Gastroesophageal sphincter (tissue), 4 donors: ENCODE measurements at places on chromosomes 1 and 21.
A peak's percentile ranks its signal among the peaks of the same experiment; 100 is the strongest.

DNA sequence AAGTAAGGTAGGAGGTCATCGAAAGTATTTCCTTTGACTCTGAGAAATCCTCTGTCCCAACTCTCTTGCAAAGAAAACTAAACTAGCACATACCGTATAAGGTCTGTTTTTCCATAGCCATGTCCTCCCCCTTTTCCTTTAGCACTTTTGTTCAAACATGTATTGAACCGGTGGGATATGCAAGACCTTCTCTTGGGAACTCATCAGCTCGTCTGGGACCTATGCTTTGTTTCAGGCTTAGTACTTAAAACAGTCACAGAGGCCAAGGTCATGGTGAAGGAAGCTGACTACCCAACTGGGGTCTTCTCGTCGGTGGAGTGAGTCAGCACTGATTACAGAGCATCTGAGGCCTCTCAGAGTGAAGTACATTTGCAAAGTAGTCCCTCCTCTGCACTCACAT, 185.0 kb downstream of the ZBTB18 start:
- no peak for ATAC-seq

DNA sequence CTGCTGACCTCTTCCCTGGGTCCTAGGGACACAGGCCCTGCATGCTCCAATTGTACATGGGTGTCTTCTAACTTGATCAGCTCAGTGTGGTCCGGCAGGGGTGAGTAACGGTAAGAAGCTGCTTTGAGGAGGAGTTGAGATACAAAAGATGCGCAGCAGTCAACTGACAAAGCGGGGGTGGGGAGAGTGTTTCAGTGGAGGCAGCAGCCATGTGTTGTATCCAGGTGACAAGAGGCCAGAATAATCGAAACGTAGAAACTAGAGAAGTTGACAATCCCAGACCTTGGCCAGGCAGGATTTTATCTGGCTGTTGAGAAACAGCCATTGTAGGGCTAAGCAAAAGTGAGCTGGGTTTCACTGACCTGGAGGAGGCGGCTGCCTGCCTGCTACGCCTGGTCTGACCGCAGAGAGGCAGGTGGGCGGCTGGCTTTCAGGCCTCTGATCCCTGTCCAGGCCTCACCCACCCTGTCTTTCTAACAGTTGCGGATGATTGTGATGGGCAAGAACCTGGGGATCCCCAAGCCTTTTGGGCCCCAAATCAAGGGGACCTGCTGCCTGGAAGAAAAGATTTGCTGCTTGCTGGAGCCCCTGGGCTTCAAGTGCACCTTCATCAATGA, 28.8 kb downstream of the PADI6 start:
- ATAC-seq: no peak

DNA sequence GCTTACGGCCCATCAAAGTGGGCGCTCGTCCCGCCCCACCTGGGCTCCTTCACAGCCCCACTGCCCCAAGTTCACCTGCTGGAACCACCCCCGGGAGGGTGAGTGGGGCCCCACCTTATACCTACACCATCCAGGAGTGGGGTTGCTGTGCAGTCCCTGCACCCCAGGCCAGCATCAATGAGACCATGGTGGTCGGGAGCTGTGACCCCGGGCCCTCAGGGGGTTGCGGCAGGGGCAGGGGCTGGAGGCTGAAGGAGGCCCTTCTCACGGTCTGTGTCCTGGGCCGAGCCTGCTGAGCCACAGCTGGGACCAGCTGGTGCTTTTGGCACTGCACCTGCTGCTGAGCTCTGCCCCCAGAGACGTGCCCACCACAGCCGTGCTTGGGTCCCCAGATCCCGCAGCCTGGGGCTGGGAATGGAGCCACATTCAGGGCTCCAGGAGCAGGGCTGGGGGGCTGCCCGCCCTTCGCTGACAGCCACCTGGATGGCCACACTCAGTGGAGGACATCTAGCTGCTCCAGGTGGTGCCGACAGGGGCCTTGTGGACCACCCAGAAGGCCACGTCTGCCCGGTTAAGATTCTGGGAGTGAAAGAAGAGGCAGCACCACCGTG, 17.4 kb downstream of the ACTRT2 start:
- no peak for ATAC-seq

- no peak for ATAC-seq
Measured at GRCh38 chr1:174747613-174748012, 252.1 kb upstream of the CACYBP start.

DNA sequence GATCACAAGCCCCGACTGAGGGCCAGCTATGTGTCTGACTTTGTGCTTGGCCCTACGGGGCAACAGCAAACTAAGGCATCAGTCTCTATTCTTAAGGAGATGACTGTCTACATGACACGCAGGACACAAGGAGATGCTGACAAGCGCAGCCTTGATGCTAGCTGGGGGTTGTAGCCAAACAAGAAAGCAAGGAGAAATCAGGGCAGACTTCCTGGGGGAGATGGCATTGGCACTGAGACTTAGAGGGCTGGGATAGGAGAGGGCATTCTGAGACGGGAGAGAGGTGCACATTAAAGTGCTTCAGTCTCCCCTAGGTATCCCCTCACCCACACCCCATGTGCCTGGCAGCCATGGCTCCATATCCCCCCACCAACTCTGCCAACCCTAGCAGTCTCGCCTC, 210.8 kb upstream of the POU3F1 start:
- no peak for ATAC-seq

GRCh38 chr1:77706321-77706720, 23.9 kb upstream of the ZZZ3 start:
- no peak for ATAC-seq

GRCh38 chr1:176963181-176963580, 201.3 kb downstream of the ASTN1 start:
- no peak for ATAC-seq

GRCh38 chr1:25927521-25928265, 21.5 kb upstream of the STMN1 start:
- ATAC-seq: no peak

- ATAC-seq: no peak
Measured at GRCh38 chr1:53311702-53312305, 16.1 kb downstream of the LRP8 start.

DNA sequence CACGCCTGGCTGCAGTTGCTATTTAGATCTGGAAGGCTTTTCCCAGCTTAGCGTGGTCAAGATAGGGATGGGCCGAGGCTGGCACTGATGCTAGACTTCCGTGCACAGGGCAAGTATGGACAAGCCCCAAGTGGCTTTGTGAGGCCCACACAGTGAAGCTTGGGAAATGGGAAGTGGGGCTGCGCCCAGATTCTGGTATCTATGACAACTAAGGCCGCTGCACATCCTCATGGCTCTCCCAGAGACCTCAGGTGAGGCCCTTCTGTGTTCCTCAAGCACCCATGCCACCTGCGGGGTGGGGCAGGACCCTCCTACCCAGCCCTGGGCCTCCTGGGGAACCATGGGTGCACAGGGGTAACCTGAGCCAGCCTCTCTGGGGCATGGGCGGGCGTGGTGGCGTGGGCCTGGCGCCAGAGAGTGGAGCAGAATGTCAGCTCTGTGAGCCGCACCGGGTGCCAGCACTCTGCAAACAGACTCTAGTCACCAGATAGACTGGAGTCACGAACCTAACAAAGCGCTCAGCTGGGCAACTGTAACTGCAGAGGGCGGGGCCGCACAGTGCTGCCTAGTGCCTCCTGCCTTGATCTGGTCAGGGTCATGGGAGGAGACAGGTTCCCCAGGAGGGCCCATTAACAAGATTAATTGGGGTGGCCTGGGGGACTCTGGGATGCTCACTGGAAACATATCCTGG, 46.4 kb downstream of the ELF3 start:
- ATAC-seq: no peak

DNA sequence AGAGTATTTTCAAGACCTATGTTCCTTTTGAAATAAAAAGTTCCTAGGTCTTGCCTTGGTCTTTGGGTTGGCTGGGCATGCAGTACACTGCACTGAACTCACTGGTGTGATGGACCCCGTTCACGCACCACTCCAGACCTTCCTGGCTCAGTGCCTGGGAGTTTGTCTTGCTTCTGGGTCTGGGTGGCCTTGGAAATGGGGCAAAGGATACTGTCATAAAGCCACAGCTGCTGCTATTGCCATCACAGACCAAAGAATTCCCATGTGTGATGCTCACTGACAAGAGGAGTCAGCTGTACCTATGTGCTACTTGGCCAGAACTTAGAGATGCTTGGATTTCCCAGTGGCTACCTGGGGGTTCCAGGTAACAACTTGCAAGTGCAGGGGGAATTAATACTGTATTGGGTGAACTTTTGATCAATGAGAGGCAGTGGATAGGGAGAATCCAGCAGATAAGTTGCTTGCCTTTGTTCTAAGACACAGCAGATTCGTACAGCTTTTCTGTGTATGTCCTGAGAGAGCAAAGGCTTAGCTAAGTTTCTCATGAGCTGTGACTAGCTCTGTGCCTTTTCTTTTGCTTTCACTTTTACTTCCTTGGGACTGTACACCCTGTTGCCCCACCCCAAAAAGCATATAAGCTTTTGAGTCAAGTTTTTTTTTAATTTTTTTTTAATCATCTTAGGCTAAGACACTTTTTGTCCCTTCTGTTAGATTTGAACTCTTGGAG, 115.3 kb downstream of the RUNX1 start:
- ATAC-seq: no peak

- ATAC-seq: no peak
Measured at GRCh38 chr1:107863342-107863741, 101.6 kb downstream of the VAV3 start.

DNA sequence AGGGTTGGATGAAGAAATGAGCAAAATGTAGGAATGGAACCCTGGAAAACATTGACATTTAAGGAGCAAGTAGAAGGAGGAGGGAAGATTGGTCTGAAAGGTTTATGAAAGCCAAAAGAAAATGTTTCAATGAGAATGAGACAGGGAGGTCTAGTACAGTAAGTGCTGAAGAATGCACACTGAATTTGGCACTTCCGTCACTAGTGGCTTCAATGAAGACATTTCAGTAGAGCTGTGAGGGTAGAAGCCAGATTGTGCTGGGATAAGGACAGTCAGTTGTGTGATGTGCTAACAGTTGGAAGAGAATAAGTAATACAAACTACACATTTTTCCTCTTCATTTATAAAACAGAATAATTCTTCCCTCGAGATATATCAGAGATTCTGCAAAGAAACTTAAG, 17.1 kb downstream of the THEM4 start:
- ATAC-seq: no peak

DNA sequence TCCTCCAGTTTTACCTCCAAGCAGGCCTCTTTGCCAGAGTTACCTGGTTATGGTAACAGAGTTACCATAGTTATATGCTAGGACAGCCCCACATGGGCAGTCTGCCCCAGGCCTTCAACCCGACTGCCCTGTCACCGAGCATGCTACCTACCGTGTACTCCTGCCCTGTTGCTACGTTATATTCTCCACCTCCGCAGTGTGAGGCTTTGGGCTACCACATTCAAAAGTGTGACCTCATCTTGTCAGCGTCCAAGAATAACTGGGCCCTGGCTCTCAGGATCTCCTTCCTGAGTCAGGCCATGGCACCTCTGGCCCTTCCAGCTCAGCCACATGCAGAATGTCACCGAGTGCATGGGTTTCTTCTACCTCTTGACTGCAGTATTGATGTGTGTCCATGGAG, 8.9 kb downstream of the MAPKAPK2 start:
- ATAC-seq: peak; percentile 23

DNA sequence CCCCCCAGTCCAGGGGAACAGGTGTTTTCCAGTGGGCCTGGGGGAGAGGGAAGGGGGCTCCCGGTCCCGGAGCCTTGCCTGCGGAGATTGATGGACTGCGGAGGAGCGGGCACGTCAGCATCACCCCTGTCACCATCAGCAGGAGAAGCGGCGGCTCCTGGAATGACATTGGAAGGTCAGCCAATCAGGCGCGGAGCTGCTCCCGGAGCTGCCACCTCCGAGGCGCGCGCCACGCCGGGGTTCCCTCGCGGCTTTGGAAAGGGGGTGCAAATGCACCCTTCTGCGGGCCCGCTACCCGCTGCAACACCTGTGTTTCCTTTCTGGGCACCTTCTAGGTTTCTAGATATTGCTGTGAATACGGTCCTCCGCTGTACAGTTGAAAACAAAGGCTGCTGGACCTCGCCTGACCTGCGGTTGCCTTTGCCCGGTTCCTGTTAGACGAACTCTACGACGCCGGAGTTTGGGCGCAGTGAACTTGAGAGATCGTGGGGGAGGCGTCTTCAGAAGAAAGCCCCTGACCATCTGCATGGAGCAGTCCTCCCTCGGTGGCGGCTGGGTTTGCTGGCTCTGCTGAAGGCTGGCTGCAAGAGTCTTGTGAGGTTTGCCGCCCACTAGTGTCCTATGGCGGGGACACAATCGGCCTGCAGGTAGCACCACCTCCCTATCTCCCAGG, 5.3 kb downstream of the DSCAM start:
- ATAC-seq: no peak
